NCI-H510A (cell line): ENCODE measurements at places on chromosomes 12 and 14.

GRCh38 chr12:20260851-20261250, 107.5 kb upstream of the PDE3A start:
- no peak for DNase-seq

DNA sequence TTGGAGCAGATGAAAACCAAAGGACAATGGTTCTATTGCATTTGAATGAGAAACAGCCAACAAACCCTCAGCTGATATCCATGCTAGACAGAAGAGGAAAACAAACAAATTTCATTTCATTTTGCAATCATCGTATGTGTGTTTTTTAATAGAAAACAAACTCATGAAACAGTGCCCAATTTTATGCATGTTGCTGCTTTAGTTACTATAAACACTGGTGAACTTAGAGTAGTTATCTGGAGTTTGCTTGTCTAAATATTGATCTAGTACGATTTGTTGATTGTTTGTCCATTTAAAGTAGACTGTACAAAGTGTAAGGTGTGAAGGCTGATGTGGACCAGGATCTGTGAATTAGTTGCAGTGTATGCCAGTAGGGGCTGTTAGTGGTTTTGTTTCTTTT, 166.6 kb downstream of the KITLG start:
- DNase-seq, result no peak

GRCh38 chr14:32374155-32374554, 45.1 kb downstream of the AKAP6 start:
- no peak for DNase-seq

DNA sequence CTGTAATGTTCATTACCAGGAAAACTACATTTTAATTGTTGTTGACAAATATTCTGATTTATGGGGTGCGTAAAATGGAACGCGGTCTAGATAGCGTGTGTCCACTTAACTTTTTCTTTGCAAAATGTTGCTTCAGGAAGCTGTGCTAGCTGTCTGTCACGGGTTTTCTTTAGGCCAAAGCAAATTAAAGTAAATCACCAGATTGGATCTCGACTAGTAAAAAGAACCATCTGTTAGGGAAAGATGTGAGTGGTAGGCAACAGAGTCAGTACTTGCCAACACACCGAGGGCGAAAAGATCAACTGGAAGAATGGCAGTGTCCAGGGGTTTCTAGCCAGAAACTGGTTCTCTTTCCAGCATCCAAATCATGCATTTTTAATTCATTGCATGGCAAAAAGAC, 404.9 kb upstream of the TMPO start:
- DNase-seq, result no peak

DNA sequence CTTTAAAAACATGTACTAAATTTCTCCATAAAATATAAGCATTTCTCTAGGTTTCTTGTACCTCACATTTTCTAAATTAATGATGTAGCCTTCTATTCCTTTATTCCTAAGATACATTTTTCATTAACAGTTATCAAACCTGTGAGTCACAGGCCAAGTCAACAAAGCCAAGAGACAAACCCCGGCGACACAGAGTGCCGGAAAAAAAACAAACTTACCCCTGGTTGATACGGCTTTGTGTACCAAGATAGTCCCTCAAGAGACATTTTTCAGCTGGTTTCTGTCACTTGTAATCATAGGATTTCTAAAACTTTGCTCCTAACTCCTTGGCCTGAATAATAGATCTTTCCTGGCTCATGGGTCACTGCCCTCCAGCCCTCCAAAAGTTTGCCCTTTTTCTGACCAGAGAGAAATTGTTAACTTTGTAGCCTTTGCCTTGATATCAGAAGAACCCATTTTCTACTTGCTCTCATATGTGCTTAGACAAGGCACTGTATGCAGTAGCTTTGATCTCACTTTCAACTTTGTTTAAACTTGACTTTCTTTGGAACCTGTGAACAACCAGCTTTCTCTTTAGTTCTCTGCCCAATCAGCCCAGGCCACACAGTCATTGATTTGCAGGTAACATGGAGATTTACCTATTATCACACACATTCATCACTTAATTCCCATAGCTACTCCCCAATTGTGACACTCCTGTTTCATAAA, 172.2 kb downstream of the PRKD1 start:
- DNase-seq, result no peak

GRCh38 chr14:24122898-24123297, 7.6 kb upstream of the FITM1 start:
- DNase-seq, result no peak

DNA sequence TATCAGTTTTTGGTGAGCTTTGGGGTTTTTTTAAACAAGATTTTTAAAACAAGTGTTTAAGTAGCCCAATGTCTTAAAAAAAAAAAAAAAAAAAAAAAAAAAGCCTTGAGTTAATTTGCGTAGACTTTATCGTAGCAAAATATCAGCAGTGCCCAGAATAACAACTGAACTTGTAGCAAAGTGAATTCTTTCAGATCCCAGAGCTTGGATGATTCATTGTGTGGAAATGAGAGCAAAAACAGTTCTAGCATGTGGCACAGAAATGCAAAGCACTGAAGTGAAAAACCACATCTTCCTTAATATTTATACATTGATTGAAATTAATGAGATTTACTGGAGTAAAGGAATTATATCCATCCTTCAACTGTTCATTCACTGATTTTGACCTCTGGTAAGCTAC, 258.1 kb downstream of the EGLN3 start:
- DNase-seq, result no peak

DNA sequence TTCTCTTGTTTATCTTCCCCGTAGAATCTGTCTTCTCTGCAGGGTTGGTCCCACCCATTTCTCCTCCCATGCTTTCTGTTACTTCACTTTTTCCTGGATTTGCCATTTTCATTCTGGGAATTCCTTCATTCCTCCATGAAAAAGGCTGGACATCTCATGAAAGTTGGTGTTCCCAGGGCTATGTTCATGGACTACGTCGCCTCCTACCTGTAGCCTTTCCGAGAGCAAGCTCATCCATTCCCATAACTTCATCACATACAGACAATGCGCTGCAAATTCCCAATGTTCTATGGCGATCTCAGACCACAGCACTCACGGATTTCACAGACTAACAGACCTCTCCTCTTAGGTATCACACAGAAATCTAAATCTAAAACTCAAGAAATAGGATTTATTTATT, 217.1 kb downstream of the EXOC5 start:
- DNase-seq, result no peak

DNA sequence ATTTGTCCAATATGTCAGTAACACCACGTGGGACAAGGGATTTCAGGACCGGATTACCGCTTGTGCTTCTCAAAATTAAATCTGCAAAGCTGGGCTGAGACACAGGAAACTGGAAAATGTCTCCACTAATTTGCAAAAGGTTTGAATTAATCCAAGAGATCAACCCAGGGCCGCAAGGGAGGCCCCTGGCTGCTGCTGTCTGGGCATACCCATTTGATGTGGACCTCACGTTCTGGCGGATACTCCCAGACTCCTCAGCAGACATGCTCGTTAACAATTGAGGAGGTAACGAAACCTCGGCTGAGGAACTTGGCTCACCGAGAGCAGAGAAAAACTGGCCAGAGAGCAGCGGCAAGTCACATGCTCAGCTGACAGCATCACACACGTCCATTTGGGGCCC, 180.6 kb downstream of the SLC15A4 start:
- no peak for DNase-seq

- DNase-seq, result no peak
These were observed 82.3 kb downstream of the SSPN start for GRCh38 chr12:26277506-26278246.

GRCh38 chr12:67759829-67760228, 111.3 kb downstream of the DYRK2 start:
- DNase-seq, result no peak

DNA sequence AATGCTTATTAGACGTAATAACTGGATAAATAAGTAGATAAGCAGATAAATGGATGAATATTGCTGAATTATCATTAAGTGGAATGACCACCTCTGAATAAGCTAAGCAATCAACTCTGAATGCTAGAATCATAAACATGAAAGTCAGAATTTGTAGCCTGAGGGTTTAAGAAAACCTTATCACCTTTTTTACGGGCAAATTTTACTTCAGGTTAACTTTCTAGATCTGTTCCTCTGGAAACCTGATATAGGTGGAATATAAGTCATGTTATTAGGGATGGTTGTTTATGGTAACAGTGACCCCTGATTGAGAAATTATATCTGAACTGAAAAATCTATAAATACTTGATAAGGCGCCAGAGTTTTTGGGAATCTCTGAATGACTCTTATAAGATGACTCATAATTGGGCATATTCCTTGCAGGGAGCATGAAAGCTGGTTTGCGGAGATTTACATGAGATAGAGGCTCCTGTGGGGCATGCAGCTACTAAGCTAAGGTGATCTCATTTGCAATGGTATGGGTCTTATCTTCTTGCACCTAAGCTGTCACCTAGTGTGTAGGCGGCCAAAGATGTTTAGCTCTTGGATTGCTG, 12.1 kb downstream of the SPX start:
- DNase-seq, result no peak

GRCh38 chr14:19874842-19875241, at the start of gene OR4K2:
Gene OR4K2, plus strand, starts transcription at chr14:19875142. Its CDS starts 1,126 bp downstream, at chr14:19876268.
- no peak for DNase-seq

GRCh38 chr12:1595026-1595561, 713 bp upstream of the FBXL14 start:
- no peak for DNase-seq

DNA sequence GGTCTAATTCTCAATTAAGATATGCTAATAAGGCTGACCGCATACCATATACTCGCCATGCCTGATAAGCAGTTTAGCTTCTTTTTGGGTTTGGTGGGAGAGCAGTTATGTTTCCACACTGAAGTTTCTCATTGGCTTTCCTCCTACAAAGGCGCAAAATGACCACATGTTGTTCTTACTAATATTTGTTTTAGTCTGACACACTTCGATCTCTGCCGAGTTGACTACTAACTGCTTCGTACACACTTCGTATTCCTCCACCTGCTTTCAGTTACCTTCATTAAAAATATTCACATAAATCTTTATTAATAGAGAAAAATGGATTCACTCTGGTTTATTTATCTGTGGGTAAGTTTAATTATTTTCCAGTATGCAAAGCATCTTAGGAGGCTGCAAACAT, 41.7 kb downstream of the EMP1 start:
- DNase-seq, result no peak

DNA sequence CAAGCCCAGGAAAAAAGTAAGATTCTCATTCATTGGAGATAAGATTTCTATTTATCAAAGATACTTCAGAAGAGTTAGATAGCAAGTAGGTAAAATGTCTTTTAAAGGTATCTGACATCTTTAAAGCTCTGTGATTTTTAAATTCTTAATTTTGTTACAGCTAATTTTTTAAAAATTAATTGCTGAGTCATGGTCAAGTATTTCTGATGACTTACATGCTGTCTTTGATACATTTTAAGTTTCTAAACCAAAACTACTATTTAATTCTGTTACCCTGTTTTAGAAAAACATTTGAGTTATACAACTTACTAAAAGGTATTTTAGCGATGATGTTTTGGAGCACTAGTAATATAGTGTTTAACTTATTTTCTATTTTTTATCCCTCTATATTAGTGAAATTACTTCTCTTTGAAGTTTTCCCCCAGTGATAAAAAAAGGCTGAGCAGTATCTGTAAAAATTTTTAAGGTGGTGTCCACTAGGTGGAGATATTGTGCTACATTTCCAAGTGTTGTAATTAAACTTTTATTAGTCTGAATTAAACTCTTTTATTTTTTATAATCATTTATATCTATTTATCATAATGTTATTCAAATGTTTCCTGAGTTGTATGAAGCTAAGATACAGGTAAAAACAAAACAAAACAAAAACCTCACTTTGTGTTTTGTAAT, 11.5 kb downstream of the ALG10 start:
- no peak for DNase-seq

DNA sequence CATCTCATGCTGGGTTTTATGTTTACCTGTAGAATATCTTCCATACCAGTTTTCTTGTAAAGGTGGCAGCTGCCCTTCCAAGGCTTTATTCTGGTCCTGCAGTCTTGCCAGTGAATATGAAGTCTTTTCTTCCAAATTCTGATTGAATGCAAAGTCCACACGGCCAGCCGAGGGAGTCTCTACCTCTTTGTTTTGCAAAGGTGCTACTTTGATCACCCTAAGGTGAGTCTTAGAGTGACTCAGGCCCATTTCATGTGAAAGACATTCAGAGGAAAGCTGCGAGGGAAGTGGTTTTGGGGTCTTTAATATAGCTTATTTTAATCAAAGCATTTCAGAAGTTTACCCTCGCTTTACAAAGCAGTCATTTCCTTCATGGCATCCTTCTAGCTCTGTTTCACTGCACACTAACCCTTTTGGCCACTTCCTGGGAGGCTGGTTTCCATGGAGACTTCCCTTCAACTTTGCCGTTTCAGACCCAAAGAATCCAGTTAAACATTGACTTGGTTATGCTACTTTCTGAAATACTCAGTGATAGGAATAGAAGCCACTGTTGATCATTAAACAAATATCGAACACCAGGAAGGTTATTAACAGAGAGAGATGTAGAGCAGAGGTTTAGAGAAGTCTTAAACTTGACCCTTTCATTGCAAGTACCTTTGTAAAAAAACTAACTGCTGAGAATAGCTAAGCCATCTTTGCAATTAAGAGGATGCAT, at the start of gene CCDC198:
CCDC198 (minus strand) TSS at position 391 of the 715 bp plus-strand sequence; CDS start at position 249, 142 bp downstream.
- no peak for DNase-seq

DNA sequence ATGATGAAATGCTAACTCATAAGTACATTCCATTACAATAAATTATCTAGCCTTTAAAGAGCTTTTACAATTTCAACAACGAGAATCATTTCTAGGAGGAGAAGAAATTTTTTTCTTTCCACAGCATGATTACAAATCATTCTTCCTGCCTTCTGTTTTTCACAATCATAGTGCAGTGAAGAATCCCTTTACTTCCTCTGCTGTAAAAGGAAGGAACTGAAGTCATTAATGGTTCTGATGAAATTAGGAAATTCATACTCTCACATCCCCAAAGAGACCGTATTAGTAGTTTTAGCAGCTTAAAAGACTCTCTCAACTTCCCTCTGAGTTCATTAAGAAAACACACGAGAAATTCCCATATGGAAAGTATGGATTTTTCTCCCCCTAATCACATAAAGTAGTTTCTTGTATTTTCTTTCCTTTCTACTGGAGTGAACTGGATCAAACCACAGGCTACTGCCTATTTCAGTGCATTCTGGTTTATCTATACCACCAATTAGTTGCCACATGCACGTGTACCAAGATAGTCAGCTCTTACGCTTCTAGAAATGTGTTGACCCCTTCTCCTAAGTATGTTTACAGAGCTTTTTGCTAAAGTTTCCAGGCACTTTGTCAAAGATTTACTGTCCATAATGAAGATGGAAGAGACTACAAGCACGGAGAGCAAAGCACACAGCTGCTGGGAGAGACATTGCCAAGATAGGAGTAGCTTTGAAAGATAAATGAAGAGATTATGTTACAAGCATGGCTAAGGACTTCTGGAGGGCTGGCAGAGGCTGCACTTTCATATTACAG, 58.9 kb upstream of the KITLG start:
- DNase-seq, result no peak
